Lower lobe of right lung (tissue), 2 donors: ENCODE measurements at places on chromosomes 7 and 10. TPM values are rescaled to one million over a fixed set of nuclear protein-coding genes. Genes with fewer than 3 reads are reported as not detected.
A peak's percentile ranks its signal among the peaks of the same experiment; 100 is the strongest.

The PKD2L1 gene
- total RNA-seq = 3.4 TPM

DNA sequence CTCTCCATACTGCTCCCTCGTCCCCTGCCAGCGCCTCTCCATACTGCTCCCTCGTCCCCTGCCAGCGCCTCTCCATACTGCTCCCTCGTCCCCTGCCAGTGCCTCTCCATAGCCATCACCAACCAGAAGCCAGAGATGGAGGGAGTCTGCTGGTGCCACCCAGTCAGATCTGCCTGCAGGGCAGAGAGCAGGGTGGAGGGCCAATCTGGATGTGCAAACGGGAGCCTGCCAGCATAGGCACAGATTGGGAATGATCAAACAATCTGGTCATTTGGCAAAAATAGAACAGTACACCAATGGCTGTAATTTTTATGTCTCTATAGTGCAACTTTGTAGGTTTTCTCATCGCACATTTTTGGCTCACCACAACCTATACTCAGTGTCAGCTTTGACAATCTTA lies 76.9 kb upstream of the LRRC4 start:
- DNase-seq = no peak
- H3K4me1 ChIP-seq = peaks cover 26% of the 10 kb centered on the region
- no peak overlapping the region for H3K27ac ChIP-seq
- no peak overlapping the region for H3K4me3 ChIP-seq

The SPDYE2B gene
- not detected for total RNA-seq

The CFAP69 gene
- total RNA-seq = 8.4 TPM

DNA sequence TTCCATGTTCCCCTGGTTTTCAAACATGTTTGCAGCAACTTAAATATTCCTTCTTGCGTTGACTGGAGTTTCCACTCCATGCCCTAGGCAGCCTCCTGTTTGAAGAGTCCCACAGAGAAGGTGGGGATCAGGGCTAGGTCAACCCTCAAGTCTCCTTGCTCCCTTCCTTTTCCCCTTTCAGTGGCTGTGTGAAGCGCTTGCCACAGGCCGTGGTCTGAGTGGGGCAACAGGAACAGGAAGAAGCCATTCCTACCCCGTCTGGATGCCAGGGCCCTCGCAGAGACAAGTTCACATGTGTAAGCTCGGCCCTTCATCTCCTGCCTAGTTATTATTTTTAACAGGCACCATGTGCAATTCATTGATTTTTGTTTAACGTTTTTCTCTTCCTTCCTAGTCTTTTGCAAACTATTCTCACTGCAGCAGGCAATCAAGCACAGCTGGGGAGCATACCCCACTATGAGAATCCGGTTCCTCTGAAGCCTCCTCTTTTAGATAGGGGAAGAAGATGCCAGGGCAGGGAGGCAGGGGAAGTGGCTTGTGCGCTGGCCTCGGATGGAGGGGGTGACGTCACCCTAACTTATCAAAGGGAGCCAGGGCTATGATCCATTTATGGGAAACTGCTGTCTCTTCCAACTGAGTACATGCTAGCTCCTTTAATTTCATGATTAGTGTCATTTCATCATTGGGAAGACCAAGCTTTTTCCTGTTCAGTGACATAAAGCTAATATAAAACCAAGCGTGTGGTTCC lies 64.2 kb downstream of the PRLHR start:
- H3K4me3 ChIP-seq = no peak overlapping the region
- no peak overlapping the region for H3K27ac ChIP-seq
- no peaks in the 10 kb centered on the region for H3K36me3 ChIP-seq
- H3K4me1 ChIP-seq = no peaks in the 10 kb centered on the region

The DLG5 gene
- 18.7 TPM for total RNA-seq

DNA sequence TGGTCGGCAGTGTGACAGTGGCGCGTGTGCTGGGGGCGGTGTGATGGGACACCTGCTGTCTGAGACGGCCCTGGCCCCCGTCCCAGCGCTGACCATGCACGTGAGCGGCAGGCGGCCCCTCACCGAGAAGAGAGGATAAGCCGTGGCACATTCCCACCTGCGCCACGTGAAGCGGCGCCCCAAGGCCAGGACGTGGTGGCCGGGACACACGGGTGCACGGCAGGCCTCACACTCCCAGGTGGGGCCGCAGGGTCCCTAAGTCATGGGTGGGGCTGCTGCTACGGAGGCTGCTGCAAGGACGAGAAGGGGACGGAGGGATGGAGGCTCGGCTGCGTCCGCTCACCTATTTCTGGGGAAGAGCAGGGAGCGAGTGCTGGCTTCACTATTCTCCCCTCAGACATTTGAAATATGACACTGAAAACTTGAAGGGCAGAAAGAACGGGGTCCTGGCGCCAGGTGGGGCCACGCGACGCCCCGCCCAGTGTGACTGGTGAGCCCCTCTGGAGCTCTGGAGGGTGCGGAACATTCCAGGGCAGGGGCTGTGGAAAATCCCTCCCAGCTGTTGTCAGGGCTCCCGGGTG lies 7.5 kb downstream of the CYP2W1 start:
- peaks cover 37% of the 10 kb centered on the region for H3K27me3 ChIP-seq
- no peak overlapping the region for H3K27ac ChIP-seq
- DNase-seq = no peak
- H3K4me1 ChIP-seq = peaks cover 18% of the 10 kb centered on the region
- H3K36me3 ChIP-seq = no peaks in the 10 kb centered on the region

The HOXA6 gene
- 4.6 TPM for total RNA-seq

GRCh38 chr7:36312064-36312914 lies 77.4 kb upstream of the ANLN start:
- peak; percentile 68 for DNase-seq
- H3K27ac ChIP-seq = no peak overlapping the region
- no peaks in the 10 kb centered on the region for H3K4me1 ChIP-seq
- no peak overlapping the region for H3K4me3 ChIP-seq
- no peaks in the 10 kb centered on the region for H3K27me3 ChIP-seq
- no peaks in the 10 kb centered on the region for H3K36me3 ChIP-seq

- no peak overlapping the region for H3K4me3 ChIP-seq
- no peak overlapping the region for H3K27ac ChIP-seq
- H3K27me3 ChIP-seq = no peaks in the 10 kb centered on the region
- no peaks in the 10 kb centered on the region for H3K4me1 ChIP-seq
Measured at GRCh38 chr7:101989101-101989500, 171.7 kb downstream of the CUX1 start.

The CPA4 gene
- total RNA-seq = not detected

DNA sequence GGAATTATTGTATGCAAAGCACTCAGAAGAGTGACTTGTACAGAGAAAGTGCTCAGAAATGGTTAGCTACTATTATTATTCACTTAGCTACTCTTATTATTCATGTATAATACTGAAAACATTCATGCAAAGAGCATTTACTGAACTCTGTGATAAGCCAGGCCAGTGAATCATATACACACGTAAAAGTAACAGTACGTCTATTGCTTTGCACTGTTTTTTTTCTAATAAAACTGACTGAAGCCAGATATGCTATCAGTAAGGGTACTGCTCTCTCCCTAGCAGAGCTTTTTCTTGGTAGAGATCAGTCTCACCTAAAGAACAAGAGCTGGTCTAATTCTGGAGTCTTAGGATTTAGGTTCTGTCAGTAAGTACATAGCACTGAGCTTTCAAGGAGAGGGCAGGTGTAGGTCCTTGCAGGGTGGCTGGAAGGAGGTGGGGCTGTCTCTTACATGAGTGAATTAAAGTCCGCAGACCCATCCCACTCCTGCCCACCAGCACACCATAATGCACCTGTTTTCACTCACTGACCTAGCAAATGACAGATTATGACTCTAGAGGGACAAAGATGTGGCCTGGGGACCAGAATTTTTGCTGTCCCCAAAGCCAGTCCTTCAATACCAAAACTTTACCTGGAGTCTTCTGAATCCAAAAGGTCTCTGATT lies 145.9 kb downstream of the ARID5B start:
- peaks cover 62% of the 10 kb centered on the region for H3K4me1 ChIP-seq
- peaks cover 9% of the 10 kb centered on the region for H3K36me3 ChIP-seq
- no peak for DNase-seq

DNA sequence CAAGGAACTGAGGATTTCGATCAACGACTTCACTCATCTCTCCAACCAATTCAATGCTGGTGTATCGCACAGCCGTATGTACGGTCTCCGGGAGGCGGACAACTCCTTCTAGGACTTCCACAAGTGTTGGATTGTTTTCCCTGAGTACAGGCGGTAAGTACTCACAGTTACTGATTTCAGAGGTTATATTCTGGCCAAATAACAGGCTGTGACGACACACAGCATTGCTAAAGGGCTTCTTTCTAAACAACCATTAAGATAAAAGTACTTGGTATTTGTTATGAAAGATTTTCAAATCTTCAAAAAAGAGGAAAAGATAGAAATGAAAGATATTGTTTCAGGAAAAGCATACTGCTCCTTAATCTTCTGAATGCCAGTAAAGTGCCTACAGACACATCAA lies 52.2 kb downstream of the IRF5 start:
- no peak overlapping the region for H3K4me3 ChIP-seq
- DNase-seq = no peak
- H3K36me3 ChIP-seq = peaks cover 99% of the 10 kb centered on the region
- H3K27ac ChIP-seq = no peak overlapping the region
- H3K4me1 ChIP-seq = no peaks in the 10 kb centered on the region
- no peaks in the 10 kb centered on the region for H3K27me3 ChIP-seq
